AML-193 (cell line): ENCODE measurements at places on chromosomes 4 and X.

GRCh38 chr4:81951891-81952455, 421.8 kb downstream of the HNRNPD start:
- DNase-seq: no peak

DNA sequence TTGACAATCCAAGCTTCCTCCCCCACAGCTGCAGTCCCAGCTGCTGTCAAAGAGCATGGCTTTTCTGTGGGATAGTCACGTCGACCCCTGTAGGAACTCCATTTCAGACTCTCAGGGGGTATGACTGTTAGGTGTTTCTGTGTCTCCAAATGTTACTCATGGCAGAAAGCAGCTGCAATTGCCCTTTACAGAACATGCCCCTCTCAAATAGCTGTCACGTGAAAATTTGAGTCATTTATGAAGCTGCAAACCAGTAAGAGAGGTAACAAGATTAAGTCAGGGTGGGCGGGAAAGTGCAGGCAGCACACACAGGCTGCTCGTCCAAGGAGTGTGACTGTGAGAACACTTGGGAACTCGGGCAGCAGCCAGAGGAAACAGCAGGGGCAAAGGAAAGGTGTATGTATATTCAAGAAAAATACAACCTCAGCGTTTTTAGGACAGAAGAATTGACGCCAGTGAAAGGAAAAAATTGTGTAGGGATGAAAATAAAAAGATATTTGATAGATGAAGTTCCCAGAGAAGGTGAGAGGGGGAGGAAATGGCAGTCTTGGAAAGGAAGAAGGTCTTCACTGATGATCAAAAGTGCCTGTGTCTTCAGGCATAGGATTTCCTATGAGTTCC, 66.5 kb upstream of the TMEM184C start:
- DNase-seq: no peak

GRCh38 chrX:110108381-110108821, 105.5 kb downstream of the TMEM164 start:
- DNase-seq: peak; percentile 84

DNA sequence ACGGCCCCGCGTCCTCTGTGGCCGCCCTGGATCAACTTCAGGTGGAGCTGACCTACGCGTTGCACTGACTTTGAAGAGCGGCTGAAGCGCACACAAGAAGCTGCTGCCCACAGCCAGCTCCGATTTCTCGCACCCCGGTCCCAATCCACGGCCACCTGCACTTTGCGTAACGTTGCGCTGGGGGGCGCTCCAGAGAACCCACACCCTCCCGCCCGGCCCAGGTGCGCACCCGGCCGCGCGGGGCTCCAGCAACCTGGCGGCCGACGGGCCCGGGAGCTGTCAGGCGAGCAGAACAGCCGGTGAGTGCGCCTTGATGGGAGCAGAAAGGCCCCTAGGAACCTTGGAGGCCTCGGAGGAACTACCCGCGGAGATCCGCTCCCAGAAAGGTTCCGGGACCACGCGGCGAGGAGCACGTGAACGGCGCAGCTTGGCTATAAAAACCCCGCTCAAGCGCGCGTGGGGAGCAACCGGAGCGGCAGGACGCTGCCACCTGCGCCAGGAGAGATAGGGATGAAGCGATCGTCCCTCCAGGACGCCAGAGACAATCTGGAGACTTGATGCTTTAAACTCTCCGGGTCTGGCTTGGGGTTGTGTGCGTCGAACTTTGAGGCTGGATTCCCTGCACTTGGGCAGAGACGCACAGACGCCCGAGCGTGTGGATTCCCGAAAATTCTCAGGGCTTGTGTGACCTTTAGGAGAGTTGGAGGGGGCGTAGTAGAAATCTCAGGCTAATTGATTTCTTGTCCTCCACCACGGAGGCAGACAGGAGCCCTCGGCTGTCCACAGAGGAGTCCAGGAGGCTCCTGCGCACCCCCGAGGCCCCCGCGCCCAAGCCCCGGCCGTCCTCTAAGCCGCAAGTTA, 591 bp upstream of the NWD2 start:
- DNase-seq: no peak

GRCh38 chr4:170033999-170034398, 7.8 kb upstream of the MFAP3L start:
- no peak for DNase-seq

- no peak for DNase-seq
Measured at GRCh38 chr4:183337833-183338232, 15.6 kb upstream of the CLDN24 start.

DNA sequence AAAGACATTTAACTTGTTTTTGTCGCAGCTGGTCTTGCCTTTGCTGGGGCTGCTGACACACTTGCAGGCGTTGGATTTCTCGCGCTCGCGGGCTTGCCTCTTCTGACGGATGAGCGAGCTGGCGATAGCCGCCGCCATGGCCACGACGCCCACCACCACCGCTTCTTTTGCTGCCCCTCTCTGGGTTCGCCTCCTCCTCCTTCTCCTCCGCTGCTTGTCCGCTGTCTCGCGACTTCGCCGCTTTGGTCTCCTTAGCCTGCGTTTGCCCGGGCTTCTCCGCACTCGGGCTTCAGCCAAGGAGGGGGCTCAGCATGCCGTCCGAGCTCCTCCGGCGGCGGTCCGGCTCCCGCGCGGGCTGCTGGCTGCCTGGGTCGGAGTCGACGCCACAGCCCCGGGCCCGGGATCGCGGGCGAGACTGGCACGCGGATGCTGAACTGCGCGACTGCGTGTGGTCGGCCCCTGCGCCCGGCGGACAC, 613 bp downstream of the FGF13 start:
- no peak for DNase-seq

DNA sequence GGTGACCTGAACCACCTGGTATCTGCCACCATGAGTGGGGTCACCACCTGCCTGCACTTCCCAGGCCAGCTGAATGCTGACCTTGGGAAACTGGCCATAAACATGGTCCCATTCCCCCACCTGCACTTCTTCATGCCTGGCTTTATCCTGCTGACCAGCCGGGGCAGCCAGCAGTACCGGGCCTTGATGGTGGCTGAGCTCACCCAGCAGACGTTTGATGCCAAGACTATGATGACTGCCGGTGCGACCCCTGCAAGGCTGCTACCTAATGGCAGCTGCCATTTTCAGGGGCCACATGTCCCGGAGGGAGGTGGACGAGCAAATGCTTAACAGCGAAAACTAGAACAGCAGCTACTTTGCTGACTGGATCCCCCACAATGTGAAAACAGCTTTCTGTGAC, 67.5 kb upstream of the FAM241A start:
- no peak for DNase-seq

DNA sequence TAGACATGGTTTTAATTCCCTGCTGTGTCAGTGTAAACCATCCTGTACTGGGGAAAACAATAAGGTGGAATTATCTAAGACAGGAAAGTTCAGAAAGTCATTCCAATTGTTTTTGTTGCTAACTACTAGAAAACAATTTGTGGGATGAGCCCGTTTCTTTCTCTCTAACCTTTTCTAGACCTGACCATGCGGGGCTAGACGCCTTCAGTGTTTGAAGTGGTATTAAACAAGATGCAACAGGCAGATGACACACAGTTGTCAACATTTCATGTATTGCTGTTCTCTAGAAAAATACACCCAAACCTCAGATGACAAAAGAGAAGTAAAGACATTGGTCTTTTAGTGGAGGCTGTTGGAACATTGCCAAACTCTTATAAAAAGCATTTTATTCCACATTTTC, 105.7 kb downstream of the FRAS1 start:
- DNase-seq: no peak

GRCh38 chr4:33931026-33931425, 2313.3 kb downstream of the ARAP2 start:
- no peak for DNase-seq

DNA sequence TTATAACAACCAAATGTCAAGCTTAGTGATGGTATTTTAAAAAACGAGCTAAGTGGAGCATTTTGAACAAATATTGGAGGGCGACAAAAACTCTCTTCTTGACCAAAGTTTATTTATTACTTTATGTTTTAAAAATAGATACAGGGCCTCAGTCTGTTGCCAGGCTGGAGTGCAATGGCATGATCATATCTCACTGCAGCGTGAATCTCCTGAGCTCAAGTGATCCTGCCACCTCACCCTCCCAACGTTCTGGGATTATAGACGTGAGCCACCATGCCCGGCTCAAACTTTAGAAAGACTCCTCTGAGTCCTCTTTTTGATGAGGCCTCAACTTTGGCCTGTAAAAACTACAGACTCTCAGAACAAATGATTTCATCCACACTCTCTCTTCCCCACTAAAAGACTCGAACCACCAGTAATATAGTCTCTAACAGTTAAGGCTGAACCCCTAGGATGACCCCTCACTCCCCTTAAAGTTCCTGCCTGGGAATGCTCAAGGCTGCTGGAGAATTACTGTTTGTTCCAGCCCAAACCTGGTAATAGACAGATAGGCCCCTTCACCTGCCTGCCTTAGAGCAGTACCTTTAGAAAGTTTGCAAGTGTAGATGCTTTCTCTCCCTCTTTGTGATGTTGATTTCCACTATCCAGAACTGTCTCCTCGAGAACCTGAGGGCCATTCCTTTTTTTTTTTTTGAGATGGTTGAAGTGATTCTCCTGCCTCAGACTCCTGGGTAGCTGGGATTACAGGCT, 55.3 kb upstream of the HPSE start:
- no peak for DNase-seq

GRCh38 chr4:15652191-15652590, 3.0 kb downstream of the FBXL5 start:
- DNase-seq: no peak

DNA sequence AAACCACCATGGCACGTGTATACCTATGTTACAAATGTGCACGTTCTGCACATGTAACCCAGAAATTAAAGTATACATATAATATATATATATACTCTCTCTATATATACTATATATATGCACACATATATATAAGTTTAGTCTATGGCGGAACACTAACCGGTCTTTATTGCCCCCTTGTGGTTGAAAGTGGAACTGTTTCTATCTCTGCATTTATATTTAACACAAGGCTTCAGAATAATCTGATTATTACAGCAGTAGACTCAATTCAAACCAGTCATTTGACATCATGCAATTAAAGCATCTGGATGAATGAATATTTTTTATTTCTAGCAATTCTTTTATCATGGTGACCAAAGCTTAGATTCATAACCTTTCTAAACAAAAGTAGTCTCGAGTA, 14.6 kb downstream of the RAB9B start:
- peak; percentile 9 for DNase-seq

DNA sequence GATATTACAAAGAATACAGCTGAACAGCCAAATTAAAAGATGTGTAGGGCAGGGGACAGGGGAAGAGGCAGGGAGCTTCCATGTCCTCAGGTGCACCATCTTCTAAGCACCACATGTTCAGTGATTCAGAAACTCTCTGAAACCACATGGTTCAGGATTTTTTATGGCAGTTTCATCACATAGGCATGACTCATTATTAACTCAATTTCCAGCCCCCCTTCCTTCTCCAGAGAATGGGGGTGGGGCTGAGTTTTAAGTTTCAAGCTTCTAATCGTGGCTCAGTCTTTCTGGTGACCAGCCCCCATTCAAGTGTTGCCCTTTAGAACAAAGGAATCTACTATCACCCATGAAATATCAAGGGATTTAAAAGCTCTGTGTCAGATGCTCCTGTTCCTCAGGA, 317.8 kb upstream of the GALNT7 start:
- no peak for DNase-seq

GRCh38 chrX:57422790-57423189, 136.3 kb downstream of the FAAH2 start:
- no peak for DNase-seq

- no peak for DNase-seq
Measured at GRCh38 chrX:105190252-105190853, 30.1 kb downstream of the TEX13A start.

DNA sequence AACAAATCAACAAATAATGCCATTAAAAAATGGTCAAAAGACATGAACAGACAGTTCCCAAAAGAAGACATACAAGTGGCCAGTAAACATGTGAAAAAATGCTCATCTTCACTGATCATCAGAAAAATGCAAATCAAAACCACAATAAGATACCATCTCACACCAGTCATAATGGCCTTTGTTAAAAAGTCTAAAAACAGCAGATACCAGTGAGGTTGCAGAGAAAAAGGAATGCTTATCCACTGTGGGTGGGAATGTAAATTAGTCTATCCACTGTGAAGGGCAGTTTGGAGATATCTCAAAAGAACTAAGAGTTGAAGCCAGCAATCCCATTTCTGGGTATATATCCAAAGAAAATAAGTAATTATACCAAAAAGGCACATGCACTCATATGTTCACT, 668.1 kb upstream of the CPEB2 start:
- no peak for DNase-seq

DNA sequence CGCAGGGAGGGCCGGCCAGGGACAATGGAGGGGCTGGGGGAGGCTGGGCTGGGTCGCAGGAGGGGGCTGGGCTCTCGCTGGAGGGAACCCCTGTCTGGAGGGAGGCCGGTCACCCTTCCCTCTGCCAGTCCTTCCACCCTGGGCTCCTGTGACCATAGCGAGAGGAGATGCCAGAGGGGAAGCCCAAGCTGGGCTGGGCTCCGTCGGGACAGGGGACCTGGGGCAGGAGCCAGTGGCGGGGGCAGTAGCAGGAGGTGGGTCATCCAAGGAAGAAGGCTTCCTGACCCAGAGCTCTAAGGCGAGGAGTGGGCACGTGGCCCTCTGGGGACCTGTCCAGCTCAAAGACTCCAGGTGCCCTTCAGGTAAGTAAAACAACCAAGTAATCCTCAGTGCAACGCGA, 16.9 kb downstream of the CTAG1B start:
- DNase-seq: no peak

DNA sequence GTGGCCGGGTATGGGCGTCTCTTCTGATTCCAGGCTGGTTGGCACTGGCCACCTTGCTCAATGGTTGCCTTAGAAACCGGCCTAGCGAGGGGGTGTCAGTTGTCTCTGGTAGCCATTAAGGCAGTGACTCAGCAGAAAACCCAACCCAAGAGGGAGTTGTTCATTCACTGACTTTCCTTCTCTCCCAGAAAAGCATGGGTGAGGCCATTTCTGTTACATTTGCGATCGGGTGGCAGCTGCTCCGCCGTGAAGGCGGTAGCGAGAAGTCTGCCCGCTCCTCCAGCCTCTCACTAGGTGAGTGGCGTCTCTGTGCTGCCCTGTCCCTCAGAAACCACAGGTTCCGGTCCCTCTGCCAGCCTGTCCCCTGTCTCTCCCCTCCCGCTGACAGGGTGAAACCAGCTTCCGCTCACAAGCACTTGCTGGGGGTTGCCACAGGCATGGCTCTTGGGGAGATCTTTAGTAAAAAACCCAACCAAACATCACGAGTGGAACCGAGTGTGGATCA, 17.4 kb downstream of the IRAK1 start:
- peak; percentile 78 for DNase-seq

- DNase-seq: no peak
Measured at GRCh38 chrX:17703201-17703600, 34.1 kb upstream of the SCML1 start.
